NCI-H2081 (cell line): ENCODE measurements at places on chromosomes 11 and 22.

- peak; percentile 71 for DNase-seq
Observed at GRCh38 chr11:103619480-103619879, 417.0 kb upstream of the DDI1 start.

GRCh38 chr22:44351685-44352377 lies 39.1 kb upstream of the SHISAL1 start:
- DNase-seq = peak; percentile 23

GRCh38 chr11:78344094-78344493 lies 73.5 kb downstream of the GAB2 start:
- DNase-seq = no peak

- no peak for DNase-seq
Observed at GRCh38 chr11:87063982-87064381, 26.2 kb downstream of the TMEM135 start.

GRCh38 chr22:44578516-44579230 lies 80.6 kb upstream of the RTL6 start:
- DNase-seq = no peak

DNA sequence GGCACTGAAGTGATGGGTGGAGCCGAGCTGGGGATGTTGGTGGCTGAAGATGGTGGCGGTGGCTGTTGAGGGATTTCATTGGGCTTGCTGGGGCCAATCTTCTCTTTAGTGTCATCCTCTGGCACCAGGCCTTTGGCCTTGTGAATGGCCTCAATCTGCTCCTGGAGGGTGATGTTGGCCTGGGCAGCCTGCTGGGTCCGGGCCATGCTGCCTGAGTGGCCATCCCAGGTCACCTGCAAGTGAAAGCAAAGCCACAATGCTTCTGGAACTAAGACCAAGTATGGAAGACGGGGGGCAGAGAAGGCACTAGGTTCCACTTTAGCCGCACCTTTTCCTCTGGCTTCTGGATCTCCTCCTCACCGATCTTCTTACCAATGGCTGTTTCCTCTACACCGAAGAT lies 12.1 kb upstream of the TBC1D10A start:
- no peak for DNase-seq

DNA sequence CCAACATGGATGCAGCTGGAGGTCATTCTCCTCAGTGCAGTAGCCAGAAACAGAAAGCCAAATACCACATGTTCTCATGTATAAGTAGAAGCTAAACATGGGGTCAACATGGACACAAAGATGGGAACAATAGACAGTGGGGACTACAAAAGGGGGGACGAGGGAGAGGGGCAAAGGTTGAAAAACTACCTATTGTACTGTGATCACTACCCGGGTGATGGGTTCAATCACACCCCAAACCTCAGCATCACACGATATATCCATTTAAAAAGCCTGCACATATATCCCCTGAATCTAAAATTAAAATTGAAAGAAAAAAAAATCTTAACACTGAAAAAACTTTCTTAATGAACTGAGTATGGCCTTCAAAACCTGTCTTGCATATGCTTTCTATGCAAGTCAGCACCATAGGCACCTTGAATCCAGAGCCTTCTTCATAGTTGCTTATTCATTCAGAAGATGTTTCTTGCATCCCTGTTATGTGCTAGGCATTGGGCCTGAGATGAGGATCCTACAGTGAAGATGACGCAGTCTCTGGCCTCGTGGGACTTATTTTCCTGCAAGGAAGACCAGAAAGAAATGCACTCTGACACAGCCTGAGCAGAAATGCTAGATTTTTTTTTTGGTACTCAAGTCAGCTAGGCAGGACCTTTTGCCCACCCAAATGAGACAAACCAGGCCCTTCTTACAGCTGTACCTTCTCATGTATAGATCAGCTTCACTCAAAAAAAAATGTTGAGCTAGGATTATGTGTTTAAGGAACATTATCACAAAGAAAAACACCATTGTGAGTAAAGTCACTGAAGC lies 21.0 kb downstream of the NNMT start:
- no peak for DNase-seq

GRCh38 chr11:111417766-111418435 lies 38.8 kb upstream of the POU2AF1 start:
- no peak for DNase-seq

DNA sequence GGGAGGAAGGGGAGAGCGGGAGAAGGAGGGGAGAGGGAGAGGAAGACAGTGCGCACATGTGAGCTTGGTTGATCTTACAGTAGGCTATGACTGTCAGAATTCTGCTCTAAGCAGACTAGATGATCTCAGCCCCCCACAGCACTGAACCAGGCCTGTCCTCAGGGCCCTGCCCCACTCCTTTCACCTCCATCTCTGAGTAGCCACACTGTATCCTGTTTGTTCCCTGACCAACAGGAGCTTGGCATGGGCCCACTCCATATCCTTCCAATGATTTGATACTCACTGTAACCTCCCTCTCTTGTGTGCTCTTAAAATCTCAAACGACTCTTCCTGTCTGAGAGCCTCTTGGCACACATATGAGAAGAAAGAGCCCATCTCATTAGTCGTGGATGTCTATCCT lies 86.1 kb upstream of the PARVA start:
- no peak for DNase-seq

GRCh38 chr11:2461253-2461955 lies 16.6 kb downstream of the KCNQ1 start:
- no peak for DNase-seq

- no peak for DNase-seq
Observed at GRCh38 chr11:65422633-65423515, at the start of gene NEAT1. Gene NEAT1 (plus strand): TSS chr11:65422798.

- DNase-seq = no peak
Observed at GRCh38 chr11:66465373-66466224, 1.1 kb upstream of the PELI3 start.

DNA sequence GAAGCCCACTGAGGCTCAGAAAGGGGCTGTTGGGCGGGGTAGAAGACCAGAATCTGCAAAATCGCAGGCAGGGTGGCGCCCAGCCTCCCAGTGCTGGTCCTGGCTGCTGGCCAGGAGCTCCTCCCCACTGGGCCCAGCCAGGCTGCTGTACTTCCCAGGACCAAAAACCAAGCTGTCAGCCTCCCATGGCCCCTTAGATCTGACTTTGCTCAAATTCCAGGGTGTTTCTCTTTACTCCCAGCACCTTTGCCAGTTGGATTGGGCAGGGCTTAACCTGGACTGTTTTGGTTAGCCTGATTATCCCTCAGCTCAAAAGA lies 44.2 kb upstream of the WEE1 start:
- no peak for DNase-seq

- DNase-seq = no peak
Observed at GRCh38 chr11:36019005-36019596, 75.2 kb downstream of the LDLRAD3 start.

- DNase-seq = no peak
Observed at GRCh38 chr11:118055966-118056365, 20.9 kb upstream of the TMPRSS4 start.

DNA sequence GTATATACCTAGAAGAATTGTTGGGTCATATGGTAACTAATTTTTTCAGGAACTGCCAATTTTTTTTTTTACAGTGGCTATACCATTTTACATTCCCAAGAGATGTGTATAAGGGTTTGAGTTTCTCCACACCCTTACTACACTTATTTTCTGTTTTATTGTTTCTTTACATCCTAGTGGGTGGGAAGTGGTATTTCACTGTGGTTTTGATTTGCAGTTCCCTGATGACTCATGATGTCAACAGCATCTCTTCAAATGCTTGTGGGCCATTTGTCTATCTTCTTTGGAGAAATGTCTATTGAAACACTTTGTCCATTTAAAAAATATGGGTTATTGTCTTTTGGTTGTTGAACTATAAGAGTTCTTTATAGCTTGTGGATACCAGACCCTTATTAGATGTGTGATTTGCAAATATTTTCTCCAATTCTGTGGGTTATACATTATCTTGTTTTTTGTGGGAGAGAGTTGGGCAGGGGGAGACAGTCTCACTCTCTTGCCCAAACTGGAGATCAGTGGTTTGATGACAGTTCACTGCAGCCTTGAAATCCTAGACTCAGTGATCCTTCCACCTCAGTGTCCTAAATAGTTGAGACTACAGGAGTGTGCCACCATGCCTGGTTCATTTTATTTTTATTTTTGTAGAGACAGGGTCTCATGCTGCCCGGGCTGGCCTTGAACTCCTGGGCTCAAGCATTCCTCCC lies 30.3 kb upstream of the PISD start:
- no peak for DNase-seq

- DNase-seq = no peak
Observed at GRCh38 chr22:38353701-38354100, 36.5 kb upstream of the CSNK1E start.

DNA sequence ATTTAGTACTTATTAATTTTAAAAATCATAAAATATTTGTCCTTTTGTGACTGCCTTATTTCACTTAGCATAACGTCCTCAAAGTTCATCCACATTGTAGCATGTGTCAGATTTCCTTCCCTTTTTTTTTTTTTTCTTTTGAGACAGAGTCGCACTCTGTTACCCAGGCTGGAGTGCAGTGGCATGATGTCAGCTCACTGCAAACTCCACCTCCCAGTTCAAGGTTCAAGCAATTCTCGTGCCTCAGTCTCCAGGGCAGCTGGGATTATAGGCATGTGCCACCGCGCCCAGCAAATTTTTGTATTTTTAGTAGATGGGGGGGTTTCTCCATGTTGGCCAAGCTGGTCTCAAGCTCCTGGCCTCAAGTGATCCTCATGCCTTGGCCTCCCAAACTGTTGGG lies 10.6 kb downstream of the RAB6A start:
- DNase-seq = no peak

DNA sequence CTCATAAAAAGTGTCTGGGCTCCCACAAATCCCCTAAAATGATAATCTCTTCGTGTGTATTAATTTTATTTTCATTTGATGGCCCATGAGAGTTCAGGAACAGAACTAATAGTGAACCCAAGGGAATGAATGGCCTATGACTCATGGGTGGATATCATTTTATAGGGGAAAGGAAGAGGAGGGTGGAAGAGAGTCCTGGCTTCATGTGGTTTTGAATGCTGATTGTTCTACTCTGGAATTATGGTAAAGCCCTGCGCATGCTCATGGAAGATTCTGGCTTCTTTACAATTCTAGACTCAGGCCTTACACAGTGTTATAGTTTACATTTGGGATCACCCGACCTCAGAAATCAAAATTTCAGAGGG lies 35.2 kb downstream of the MAML2 start:
- no peak for DNase-seq

GRCh38 chr11:62221498-62221897 lies 13.0 kb downstream of the SCGB2A1 start:
- DNase-seq = no peak

DNA sequence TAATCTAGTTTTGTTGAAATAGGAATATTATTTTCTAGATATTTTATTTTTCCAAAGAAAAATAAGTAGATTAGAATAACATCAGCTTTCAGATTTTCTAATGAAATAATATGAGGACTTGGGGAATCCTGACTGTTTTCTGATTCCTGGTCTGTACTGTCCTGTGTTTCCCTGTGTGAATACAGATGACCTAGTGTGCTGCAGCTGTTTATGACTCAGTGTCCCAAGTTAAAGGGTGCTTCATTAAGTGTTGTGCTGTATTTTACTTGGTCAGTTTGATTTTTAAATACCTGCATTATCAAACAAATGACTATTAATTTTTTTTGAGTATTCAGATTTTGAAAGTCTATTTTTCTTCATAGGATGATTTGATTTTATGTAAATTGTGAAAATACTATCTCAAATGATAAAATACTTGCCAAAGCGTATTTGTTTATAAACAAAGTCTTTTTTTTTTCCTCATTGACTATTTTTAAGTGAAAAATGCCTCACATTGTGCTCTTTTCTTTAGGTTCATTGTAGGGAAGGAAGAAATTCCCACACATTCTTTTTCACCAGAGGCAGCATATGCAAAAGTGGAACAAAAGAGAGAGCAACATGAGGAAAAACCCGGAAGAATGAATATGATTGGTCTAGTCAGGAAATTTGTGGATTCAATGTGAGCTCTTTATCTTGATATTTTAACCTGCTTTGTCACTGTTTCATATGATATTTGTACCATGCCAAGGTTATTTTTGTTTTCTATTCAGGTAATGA lies 264.2 kb downstream of the TMEM135 start:
- no peak for DNase-seq

- no peak for DNase-seq
Observed at GRCh38 chr22:41598081-41598480, 8.4 kb upstream of the PMM1 start.

DNA sequence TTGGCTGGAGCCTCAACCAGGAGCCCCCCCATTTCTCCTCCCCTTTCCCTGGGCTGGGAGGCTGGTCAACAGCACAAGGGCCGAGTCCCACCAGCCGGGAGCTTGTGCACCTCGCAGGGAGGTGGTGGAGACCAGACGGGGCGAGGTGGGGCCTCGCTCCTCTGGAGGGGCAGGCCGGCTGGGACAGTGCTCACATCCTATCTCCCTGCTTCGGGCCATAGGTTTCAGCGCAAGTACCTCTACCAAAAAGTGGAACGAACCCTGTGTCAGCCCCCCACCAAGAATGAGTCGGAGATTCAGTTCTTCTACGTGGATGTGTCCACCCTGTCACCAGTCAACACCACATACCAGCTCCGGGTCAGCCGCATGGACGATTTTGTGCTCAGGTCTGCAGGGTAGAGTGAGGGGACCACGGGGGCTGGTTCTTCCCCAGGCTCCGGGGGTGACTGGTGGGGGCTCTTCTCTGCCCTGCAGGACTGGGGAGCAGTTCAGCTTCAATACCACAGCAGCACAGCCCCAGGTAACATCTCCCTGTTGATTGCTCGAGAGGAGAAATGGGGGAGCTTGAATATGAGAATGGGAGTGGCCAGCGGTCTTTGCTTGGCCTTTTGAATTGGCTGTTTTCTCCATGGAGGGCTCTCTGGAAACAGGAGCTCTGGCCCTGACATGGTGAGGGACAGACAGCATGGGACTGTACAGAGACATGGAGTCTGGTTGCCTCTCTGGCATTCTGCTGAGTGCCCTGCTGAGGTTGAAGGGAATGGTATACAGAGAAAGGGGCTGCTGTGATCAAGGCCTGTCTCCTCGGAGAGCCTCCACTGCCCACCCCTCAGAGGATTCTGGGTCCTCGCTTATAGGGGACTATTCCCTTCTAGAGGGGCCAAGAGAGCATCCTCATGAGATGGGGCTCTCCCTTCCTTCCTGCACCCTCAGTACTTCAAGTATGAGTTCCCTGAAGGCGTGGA lies 3.3 kb downstream of the SIDT2 start:
- DNase-seq = no peak

DNA sequence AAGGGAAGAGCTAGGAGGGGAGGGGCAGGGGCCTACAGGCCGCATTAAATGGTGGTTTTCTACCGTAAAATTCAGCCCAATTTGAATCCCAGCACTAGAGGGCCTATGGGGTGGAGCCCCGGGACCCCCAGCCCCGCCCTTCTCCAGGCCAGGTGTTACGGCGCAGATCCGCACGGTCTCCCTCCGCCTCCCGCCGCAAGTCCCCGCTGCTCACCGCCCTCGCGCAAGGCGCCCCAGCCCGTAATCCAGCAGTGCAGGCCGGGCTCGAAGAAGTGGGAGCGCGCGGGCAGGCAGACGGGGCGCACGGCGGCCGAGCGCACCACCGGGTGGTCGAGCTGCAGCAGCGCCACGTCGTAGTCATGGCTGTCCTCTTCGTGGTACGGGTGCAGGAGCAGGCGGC lies 17.3 kb downstream of the KCTD17 start:
- DNase-seq = no peak

DNA sequence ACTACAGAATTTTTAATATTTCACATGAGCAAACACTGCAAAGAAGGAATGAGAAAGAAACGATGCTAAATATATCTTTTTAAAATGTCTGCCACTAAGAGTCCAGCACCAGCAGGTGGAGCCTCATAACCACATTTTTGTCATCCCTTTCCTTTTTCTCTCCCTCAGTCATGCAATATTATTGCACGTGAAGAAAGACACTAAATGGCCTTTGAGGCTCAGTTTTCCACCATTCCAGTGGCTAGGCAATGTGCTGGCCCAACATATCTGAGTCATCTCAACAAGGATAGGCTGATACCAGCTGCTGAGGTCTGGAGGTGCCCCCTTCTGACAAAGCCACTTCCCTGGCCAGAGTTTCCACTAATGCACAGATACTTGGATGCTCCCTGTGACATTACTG lies 1.8 kb downstream of the ALKBH8 start:
- DNase-seq = peak; percentile 38
